Stimulated activated CD4-positive, alpha-beta T cell treated with anti-CD3 and anti-CD28 coated beads, Interleukin-12 subunit alpha, Interleukin-12 subunit beta, amount 100 ng/mL, for 24 hours (primary cell): ENCODE measurements at places on chromosomes 7 and 10.

DNA sequence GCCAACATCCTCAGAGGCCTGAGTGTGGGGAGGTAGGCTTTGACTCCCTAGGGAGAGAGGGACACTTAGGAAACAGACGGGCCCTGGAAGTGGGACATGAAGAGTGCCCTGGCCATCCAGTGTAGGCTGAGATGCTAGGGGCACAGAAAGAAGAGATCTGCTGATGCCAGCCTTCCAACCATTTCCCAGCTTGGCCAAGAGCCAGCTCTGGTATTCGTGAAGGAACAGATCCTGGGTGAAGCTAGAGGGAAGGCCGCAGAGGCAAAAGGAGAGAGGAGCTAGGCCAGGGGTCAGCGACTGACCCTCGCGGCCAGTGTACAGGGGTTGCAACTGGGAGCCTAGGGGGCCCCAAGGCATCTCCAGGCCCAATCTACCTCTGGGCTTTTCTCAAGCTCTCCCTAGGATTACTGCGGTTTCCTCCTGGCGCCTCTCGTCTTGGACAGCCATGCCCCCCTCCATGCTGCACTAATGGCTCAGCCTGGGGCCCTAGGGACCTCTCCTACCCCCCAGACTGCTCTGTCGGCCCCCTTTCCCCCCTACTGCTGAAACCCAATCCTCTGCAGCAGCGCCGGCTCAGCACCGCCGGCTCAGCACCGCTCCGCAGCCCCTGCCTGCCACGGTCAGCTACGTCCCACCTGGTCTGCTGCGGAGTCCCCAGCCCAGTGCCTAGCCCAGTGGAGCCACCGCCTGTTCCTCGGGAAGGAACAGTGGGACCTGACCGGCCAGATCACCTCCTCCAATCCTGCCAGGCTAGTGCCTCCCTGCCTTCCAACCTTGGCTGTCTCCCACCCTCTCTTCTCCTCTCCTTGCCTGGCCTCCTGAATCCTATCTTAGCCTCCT is at the start of gene ASIC3:
Gene ASIC3 (plus strand): TSS at position 556 of the 840 bp plus-strand sequence. CDS start 355 bp downstream, outside the sequence.
- no peak for DNase-seq

DNA sequence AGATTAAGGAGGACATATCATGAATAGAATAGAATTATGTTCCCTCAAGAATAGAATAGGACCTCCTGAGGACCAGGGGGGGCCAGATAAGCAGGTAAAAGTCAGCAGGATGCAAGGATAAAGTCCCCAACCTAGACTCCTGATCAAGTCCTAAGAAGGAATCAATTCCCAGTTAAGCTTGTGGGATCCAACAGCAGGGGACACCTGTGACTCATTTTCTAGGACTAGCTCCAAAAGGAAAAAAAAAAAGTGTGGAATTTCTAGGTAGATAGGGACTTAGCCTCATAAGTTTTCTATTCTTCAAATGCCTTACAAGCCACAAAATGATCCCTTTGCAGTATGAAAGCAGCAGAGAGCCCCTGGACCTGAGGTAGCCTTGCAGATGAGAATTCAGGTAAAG is 336.2 kb downstream of the WDR11 start:
- no peak for DNase-seq

GRCh38 chr7:1259621-1260243 is 27.1 kb downstream of the UNCX start:
- DNase-seq = no peak

DNA sequence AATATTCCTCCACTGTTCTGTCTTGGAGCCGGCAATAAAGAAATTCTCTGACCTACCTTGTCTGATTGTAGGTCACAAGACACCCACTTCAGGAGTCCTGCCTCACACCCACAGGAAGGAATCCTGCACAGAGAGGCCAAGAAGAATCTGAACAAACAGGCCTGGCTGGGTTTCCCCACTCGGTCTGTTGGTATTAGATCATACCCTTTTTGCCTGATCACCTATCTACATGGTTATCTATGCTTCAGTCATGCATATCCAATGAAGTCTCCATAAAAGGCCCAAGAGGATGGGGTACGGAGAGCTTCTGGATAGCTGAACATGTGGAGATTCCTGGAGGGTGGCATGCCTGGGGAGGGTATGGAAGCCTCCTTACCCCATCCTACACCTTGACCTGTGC is 12.3 kb downstream of the OGDH start:
- DNase-seq = no peak

DNA sequence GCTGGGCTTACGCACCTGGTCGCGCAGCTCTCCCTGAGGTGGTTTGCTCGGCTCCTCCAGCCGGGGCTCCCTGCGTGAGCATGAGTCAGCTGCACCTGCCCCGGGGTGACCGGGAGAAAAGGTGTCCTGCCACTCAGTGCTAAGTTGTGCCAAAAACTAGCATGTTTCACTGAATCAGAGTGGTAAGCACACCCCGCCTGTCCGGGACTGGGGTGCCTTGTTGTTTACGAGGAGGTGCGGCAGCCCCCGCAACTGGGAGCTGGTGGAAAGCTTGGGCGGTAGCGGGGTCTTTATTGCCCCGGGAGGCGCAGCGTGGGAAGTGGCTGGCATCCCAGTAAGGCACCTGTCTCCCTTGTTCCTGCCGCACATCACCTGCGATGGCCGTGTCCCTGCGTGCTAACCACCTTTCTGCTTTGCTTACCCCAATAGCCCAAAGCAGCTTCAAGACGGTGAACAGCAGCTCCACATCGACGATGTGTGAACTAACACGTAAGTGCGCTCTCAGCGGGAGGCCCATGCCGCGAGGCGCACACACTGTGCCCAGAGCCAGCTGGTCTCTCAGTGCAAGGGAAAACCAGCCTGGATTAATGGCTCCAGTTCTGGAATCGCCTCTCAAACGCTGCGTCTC is 506.6 kb upstream of the FOXK1 start:
- no peak for DNase-seq

- no peak for DNase-seq
Observed at GRCh38 chr7:5703572-5704533, 77.6 kb downstream of the RNF216 start.

DNA sequence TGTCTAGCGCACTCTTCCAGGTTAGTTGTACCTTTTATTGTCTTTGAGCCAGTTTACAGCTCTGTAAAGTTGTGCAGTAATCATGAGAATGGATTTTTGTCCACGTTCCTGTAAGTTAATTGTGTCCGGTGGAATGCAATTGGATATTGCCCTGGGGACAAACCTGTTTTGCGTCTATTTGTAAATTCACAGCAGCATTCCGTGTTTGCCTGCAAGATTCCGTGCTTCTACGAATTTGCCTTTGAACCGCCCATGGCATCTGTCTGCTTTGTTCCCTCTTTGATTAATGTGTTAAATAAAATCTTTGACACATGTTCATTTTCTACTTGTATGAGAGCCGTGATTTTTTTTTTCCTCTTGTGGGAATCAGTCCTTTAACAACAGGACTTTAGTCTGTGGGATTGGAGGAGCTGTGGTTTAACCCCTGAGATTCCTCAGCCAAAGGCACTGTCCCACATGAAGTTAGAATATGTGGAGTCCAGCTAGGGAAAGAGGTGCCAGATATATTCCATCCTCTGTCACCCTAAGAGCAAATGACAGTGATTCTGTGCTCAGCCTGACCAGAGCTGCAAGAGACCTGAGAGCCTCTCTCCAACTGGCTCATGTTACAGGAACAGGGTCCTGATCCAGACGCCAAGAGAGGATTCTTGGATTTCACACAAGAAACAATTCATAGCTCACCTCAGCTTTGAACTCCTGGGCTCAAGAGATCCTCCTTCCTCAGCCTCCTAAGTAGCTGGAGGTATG is 126.3 kb downstream of the COL26A1 start:
- DNase-seq = no peak
